ENCODE measurements at places on chromosomes 7 and 10. TPM values are rescaled to one million over a fixed set of nuclear protein-coding genes. Genes with fewer than 3 reads are reported as not detected.

GRCh38 chr7:106504645-106505044, 156.3 kb downstream of the CCDC71L start:
- DNase-seq: no peak

The CALU gene
- polyA plus RNA-seq: 207 TPM

The CHST3 gene
- polyA plus RNA-seq: 14.1 TPM

GRCh38 chr10:30944005-30944404, 87.7 kb downstream of the ZNF438 start:
- DNase-seq: no peak

The C10orf67 gene
- polyA plus RNA-seq: 2.1 TPM
